ENCODE measurements at places on chromosomes 13 and 19. TPM values are rescaled to one million over a fixed set of nuclear protein-coding genes. Genes with fewer than 3 reads are reported as not detected.

GRCh38 chr19:43300876-43301765 lies 31.8 kb upstream of the PSG9 start:
- no peak for DNase-seq

GRCh38 chr19:16584248-16585093 lies 12.3 kb upstream of the SLC35E1 start:
- peak; percentile 97 for DNase-seq

ITGBL1 gene
- not detected for total RNA-seq

GRCh38 chr13:35672611-35673010 lies 196.1 kb upstream of the MAB21L1 start:
- DNase-seq: no peak

DNA sequence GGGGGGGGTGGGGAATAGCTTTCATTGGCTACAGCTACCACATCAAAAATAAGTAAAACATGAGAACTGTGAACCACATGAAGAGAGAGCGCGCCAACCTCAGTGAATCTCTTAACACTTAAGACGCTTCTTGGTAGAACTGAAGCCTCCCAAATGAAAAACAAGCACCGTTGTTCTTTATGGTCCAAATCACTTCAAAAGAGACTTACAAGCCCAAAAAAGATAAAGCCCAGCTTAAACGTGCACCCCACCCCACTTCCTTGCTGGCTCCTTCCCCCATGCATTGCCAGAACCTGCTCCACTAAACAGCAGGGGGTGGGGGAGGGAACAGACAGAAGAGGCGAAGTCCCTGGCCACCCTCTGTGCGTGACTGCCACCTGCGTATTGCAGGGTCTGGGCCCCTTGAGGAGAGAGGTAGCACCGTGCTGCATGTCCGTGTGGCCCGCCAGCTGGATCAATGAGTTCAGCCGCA lies 479.1 kb downstream of the FOXO1 start:
- DNase-seq: peak; percentile 92

KLK3 gene
- total RNA-seq: not detected

ADGRE2 gene
- 2.8 TPM for total RNA-seq

CYP4F8 gene
- not detected for total RNA-seq

DNA sequence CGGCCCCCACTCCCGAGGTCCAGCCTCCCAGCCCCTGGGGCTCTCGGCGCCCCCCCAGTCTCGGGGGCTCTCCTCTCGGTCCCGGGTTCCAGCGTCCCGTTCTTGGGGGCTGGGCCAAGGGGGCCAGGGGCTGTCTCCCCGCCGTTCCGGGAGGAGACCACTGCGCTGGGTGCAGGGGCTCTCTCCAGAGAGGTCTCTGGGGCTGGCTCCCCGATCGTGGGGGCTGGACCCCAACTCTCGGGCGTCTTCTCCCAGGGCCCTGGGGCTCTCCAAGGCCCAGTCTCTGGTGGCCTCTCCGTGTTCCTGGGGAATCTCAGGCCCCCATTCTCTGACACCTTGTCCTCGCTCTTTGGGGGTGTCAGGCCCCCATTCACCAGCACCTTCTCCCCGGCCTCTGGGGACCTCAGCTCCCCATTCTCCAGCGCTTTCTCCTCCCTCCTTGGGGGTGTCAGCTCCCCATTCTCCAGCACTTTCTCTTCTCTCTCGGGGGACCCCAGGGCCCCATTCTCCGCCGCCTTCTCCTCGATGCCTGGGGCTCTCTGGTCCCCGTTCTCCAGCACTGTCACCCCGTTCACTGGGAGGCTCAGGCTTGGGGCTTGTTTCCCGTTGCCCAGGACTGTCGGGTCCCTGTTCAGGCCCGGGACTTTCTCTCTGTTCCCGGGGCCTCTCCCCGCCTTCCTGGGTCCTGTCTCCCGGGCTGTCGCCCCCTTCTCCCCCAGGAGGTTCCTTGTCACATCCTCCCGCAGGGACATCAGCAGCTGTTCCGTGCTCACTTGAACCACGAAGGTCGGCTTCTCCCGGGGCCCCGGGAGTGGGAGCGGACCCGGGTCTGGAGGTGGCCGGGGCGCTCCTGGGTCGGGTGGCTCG lies 13.7 kb downstream of the LMTK3 start:
- DNase-seq: no peak

GRCh38 chr19:23913931-23914330 lies 755 bp upstream of the ZNF726 start:
- no peak for DNase-seq

GRCh38 chr13:35501661-35502235 lies 25.3 kb upstream of the MAB21L1 start:
- DNase-seq: no peak

GRIK5 gene
- total RNA-seq: 4.9 TPM

- DNase-seq: no peak
Measured at GRCh38 chr13:61874970-61875579, 459.4 kb upstream of the PCDH20 start.

DNA sequence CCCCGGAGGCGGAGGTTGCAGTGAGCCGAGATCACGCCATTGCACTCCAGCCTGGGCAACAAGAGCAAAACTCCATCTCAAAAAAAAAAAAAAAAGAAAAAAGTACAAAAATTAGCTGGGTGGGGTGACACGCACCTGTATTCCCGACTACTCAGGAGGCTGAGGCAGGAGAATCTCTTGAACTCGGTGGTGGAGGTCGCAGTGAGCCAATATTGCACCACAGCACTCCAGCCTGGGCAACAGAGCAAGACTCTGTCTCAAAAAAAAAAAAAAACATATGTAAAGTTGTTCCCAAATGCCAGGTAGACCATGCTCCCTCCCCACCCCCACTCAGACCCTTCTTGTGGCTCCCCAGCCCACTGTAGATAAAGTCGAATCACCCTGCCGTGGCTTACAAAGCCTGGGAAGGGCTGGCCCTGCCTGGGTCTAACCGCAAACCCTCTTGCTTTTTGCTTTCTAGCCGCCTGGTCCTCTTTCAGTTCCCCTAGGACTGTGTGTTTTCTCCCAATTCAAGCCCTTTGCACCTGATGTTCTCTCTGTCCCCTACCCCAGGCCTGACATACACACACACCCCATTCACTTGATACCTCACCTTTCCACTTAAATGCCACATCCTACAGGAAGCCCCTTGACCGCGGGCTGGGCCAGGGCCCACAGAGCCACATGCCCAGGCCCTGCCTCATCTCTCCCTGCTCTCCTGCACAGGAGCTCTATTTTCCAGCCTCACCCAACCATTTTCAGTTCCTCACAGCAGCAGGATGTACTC lies 34.4 kb downstream of the MAP4K1 start:
- no peak for DNase-seq

- DNase-seq: no peak
Measured at GRCh38 chr19:787536-787935, 9.7 kb upstream of the PTBP1 start.

DNA sequence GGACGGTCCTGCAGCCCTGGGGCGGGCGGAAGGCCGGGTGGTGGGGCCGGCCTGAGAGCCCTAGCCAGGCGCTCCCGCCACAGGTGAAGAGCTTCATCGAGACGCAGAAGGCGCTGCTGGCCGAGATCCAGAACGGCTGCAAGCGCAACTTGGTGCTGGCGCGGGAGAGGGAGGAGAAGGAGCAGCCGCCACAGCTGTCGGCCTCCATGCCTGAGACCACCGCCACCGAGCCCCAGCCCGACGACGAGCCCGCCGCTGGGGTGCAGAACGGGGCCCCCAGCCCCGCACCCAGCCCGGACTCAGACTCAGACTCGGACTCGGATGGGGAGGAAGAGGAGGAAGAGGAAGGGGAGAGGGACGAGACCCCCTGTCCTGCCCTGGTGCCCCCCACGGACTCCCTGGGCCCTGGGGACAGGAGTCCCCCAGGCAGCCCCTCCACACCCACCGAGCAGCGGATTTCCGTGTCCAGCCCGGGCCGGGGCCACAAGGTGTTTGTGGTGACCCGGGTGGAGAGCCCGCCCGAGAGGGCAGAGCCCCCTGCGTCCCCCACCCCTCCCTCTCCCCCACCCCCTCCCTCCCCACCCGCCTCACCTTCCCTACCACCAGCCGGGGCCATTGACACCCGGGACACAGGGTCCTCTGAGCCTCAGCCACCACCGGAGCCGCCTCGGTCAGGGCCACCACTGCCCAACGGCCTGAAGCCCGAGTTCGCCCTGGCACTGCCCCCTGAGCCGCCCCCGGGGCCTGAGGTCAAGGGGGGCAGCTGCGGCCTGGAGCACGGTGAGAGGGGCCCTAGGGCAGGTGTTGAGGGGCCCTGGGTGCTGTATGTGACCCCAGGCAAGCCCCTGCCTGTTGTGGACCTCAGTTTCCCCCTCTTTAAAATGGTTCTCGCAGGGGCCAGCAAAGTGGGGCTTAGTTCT lies 15.3 kb downstream of the NKPD1 start:
- no peak for DNase-seq

- peak; percentile 82 for DNase-seq
Measured at GRCh38 chr19:43784241-43784980, 3.6 kb upstream of the KCNN4 start.

DNA sequence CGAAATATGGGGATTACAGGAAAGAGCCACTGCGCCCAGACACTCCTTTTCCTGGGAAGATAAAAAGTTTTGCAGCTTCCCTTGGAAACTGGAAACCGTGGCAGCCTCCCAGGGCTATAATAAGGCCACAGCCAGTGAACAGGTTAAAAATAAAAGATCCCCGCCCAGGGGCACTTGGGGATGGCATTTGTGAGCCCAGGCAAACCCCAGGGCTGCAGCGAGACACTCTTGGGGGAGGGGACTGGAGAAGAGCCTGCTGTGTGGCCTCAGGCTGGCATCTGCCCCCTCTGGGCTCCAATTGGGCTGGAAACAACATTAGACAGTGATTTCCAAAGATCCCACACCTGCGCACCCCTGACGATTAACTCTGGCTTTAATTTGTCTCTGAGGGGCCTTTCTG lies 11.2 kb downstream of the FEM1A start:
- no peak for DNase-seq

DNA sequence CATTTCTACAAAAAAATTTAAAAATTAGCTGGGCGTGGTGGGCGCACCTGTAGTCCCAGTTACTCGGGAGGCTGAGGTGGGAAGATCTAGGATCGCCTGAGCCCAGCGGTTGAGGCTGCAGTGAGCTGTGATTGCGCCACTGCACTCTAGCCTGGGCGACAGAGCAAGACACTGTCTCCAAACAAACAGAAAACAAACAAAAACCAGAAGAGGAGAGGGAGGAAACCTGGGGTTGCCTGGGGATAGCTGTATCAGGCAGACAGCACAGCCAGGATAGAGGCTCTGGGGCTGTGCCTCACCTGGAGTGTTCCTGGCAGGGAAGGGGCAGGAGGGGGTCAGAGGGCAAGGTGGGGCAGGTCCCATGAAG lies 2.6 kb upstream of the POLR2E start:
- no peak for DNase-seq

RXFP2 gene
- not detected for total RNA-seq

- no peak for DNase-seq
Measured at GRCh38 chr19:42366673-42367072, 23.4 kb downstream of the CNFN start.

DNA sequence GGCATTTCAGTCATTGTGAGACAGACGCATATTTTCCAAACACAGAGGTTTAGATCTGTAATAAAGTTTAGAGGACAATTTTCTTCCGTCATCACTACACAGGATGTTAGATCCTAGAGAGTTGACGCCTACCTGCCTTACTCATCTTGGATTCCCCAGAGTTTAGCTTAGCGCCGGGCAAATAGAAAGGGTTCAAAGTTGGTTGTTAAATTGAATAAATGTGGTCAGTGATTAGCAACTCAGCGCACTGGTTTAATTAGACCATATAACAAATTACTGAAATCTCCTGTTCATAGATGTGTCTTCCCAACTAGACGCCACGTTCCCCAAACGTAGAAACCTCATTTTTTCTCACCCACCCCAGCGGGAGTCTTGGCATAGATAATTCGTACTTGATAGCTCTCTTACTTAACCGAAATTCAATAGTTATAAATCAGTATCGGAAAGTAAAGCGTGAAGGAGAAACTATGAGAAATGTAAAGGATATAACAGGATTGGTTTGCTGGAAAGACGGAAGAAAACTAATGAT lies 726 bp upstream of the UFM1 start:
- peak; percentile 74 for DNase-seq

GRCh38 chr19:28445826-28446225 lies 767.1 kb downstream of the UQCRFS1 start:
- no peak for DNase-seq

GRCh38 chr19:38975214-38975860 lies at the start of gene FBXO17:
TSS of gene FBXO17 (minus strand) at chr19:38975742. CDS start at chr19:38950319, 25,423 bp downstream.
- no peak for DNase-seq

DNA sequence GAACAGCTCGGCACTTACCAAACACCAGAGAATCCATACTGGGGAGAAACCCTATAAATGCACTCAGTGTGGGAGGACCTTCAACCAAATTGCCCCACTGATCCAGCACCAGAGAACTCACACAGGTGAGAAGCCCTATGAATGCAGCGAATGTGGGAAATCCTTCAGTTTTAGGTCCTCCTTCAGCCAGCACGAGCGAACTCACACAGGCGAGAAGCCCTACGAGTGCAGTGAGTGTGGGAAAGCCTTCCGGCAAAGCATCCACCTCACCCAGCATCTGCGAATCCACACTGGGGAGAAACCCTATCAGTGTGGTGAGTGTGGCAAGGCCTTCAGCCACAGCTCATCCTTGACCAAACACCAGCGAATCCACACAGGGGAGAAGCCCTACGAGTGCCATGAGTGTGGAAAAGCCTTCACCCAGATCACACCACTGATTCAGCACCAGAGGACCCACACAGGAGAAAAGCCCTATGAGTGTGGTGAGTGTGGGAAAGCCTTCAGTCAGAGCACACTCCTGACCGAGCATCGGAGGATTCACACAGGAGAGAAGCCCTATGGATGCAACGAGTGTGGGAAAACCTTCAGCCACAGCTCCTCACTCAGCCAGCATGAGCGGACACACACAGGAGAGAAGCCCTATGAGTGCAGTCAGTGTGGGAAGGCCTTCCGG lies 8.3 kb downstream of the ZNF135 start:
- no peak for DNase-seq

DNA sequence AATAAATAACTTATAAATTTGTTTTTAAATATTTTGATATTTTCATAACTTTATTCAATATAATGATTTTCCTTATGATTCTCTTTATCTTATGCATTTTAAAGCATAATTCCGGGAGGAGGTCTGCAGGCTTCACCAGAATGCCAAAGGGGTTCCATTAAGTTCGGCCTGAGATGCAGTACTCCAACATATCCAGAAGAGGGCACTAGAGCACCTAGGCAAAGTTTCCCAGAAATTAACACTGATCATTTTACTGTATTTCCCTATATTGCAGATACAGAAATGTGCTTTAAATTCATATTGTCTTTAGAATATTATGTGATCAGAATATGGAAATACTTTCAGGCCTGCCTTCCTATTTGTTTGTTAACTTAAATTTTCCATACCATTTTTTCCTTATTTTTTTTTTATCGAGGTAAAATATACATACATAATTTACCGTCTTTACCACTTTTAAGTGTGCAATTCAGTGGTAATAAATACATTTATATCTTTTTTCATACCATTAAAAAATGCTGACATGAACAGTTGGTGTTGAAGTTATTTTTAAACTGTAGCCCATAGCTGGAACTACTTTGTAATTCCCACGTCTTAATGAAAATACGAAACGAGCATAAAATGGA lies 58.9 kb upstream of the TM9SF2 start:
- DNase-seq: peak; percentile 89

WTIP gene
- total RNA-seq: 0.47 TPM
